ENCODE measurements at places on chromosomes 5 and 9.

- no peak for DNase-seq
These were observed 399.2 kb downstream of the IRX2 start for GRCh38 chr5:2352101-2352861.

GRCh38 chr5:19369048-19369447 is 619.0 kb downstream of the CDH18 start:
- DNase-seq, result no peak

GRCh38 chr9:131289301-131290035 is at the start of gene PLPP7:
TSS of gene PLPP7 (plus strand) at chr9:131289723. CDS start at chr9:131289998, 275 bp downstream.
- DNase-seq, result no peak

GRCh38 chr9:72951520-72952380 is 1.1 kb downstream of the ALDH1A1 start:
- DNase-seq, result peak; percentile 2

- DNase-seq, result no peak
These were observed 46.3 kb upstream of the LARP1 start for GRCh38 chr5:154708846-154709245.
